ENCODE measurements at places on chromosomes 7 and 10. TPM values are rescaled to one million over a fixed set of nuclear protein-coding genes. Genes with fewer than 3 reads are reported as not detected.

GRCh38 chr7:8597565-8597964 is 164.2 kb downstream of the NXPH1 start:
- DNase-seq, result no peak

DNA sequence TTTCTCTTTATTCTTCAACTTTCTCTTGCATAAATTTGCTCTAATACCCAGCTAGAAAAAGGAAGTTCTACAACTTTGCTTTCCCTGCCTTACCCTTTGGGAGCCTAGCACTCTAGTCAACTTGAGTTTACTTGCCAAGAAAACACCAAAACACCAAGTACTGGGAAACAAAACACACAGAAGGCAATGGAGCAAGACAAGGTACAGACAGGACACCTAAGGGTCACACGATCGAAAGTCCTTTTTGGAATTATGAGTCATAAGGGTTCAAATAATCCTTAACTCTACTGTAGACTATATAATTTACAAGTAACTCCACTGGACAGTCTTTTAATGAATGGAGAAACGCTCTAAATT is 42.6 kb upstream of the ANAPC16 start:
- DNase-seq, result no peak

DNA sequence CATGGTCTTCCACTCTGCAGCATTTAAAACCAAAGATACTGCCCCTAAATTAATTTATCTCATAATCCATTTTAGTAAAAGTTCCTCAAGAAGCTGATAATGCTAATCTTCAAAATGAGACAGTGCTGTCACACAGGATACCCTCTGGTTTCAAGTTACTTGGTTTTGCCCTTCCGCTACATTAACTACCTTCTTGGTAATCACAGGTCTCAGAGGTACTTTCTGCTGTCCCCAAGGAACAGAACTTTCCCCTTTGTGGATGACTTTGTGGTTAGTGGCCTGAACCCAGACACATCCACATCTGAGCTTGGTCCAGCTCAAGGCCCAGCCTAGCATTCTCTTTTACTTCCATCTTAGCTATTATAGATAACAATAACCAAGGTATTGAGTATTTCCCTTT is 88.8 kb upstream of the TMEM26 start:
- DNase-seq, result no peak

The VSTM4 gene
- 12.6 TPM for polyA plus RNA-seq

The ATP5F1C gene
- 413 TPM for polyA plus RNA-seq

Measured in renal pelvis (tissue), 12 donors.